ENCODE measurements at places on chromosomes 5 and 9. TPM values are rescaled to one million over a fixed set of nuclear protein-coding genes. Genes with fewer than 3 reads are reported as not detected.

Gene PCDHGB4
- total RNA-seq: 2.8 TPM

Gene CBY3
- not detected for total RNA-seq

Gene MARCHF3
- 2.9 TPM for total RNA-seq

Gene PCDHA7
- not detected for total RNA-seq

- DNase-seq: no peak
These were observed 69.7 kb upstream of the TAF11L2 start for GRCh38 chr5:17428176-17428800.

GRCh38 chr5:7682379-7682778 lies 168.6 kb downstream of the CFAP90 start:
- DNase-seq: no peak

DNA sequence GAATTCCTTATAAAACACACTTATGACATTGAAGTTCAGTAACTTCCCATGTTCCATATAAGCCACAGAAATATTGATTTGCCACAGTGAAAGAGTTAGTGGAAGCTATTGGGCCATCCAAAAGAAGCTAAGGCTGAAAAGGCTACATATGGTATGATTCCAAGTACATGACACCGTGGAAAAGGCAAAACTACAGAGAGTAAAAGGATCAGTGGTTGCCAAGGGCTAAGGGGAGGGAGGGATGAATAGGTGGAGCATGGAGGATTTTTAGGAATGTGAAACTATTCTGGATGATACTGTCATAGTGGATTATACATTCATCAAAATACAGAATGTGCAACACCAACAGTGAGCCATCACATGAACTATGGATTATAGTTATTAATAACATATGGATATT lies 109.7 kb downstream of the F2RL2 start:
- no peak for DNase-seq

GRCh38 chr9:108885643-108886348 lies 23.7 kb downstream of the ACTL7A start:
- DNase-seq: no peak

GRCh38 chr9:20065796-20066700 lies 277.2 kb upstream of the SLC24A2 start:
- DNase-seq: no peak

- no peak for DNase-seq
These were observed 671 bp downstream of the LRRC26 start for GRCh38 chr9:137168904-137169856.

- DNase-seq: no peak
These were observed 40.6 kb upstream of the ZNG1F start for GRCh38 chr9:41229408-41230401.

- DNase-seq: no peak
These were observed 123.4 kb downstream of the NXNL2 start for GRCh38 chr9:88658311-88658822.

DNA sequence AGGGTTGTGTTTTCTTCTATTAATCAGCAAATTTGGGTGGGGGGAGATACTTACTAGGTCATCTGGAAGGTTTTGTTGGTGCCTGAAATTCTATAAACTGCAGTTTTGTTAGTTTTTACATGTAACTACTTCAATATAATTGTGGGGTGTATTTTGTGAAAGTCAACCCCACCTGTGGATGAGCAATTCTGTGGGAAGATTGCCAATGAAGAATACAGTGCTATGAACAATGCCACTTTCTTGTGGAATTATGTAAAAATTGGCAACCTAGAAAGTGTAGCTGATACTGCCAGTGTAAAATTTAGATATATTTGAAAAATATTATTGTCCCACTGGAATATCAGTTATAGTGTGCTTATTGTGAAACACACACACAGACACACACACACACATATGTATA lies 80.7 kb downstream of the VCAN start:
- DNase-seq: no peak

DNA sequence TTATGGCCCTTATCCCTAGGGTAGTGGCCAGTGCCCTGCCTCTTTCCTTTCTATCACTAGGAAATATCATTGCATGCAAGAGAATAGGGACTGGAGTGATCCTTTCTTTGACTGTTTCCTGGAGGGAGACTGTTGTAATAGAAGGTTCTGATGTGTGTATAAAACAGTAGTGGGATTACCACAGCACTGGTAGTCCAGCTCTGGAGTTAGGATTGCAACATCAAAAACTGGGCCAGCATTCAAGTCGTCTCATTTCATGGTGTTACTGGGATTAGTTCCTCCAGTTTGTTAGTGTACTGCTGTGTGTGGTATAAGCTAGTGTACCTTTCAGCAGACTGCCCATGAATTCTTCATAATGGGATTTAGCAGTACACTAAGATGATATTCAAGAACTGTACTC lies 45.8 kb downstream of the KIAA1958 start:
- DNase-seq: no peak

GRCh38 chr9:16623989-16624743 lies 246.3 kb downstream of the BNC2 start:
- DNase-seq: no peak

DNA sequence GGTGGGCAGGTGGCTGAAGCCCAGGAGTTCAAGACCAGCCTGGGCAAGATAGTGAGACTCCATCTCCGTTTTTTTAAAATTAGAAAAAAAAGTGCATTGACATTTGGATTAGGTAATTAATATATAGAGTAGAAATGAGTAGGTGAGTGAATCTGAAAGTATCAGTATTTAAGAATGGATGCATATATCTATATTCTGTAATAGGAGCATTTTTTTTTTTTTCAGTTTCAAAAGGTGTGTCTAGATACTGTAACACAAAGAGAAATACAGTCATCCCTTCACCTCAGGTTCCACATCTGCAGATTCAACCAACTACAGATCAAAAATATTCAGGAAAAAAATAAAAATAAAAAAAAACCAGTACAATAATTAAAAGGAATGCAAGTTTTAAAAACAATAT lies 50.8 kb downstream of the RBM27 start:
- DNase-seq: no peak

All from esophagus squamous epithelium (tissue), 5 donors.